Right renal pelvis (tissue), 4 donors: ENCODE measurements at places on chromosomes 2 and 18.

GRCh38 chr18:48829443-48830149 lies 121.2 kb downstream of the SMAD7 start:
- DNase-seq: no peak

- DNase-seq: no peak
Observed at GRCh38 chr18:64253222-64253621, 104.3 kb upstream of the LINC00305 start.

DNA sequence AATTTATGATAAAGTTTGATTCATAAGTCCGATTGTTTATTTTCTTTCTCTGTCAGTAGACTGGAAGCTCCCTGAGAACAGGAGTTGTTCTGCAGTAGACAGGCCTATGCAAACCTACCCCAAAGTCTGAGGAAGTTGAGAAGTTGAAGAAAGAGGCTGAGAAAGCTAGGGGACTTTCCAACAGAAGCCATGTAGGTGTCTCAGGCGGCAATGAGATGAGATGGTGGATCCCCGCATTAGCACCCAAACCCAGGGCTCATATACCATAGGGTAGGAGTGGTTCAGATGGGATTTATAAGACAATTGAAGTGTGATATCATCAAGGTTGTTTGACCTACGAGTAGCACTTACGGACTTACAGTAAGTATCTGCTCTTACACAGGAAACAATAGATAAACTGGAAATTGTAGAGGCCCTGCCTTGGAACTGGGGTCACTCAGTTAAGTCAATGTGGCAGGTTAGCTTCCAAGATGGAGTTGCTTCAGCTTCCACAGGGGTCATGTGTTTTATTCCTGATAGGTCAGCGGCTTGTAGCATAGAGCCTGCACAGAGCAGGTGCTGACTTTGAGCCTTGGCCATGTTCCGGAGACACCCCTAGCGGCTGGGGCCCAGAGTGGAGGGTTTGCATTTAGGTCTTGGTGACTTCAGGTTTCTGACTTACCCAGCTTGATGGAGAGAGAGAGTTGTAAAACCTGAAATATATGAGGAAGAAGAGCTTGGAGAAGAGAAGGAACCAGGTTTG lies 2.3 kb upstream of the PSD4 start:
- no peak for DNase-seq

DNA sequence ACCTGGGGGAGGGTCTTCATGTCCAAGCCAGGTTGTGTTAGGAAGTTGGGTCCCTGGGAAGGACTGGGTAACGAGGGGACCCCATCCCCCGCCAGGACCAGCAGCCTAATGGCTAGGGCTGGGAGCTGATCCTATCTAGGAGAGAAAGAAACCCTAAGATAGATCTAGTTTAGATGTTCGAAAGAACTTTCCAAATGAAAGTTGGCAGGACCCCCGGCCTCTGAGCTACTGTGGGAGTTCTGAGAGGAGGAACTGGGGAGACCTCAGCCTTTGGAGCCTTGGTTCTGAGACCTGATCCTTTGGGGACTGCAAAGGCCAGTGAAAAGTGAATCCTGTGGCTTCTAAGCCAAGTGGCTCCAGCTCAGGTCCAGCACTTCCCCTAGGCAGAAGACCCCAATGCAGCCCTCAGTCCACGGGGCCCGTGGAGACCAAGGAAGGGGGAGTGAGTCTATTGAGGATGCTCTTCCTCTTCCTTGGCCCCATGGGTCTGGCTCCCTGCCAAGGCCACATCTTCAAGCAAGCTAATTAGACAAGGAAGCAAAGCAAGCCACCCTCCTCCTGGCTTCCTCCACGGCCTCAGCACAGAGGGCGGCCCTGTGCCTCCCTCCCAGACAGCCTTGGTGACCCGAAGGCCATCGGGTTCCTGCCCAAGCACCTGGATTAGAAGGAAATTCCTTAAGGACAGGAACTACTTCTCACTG lies 23.5 kb downstream of the CCT7 start:
- no peak for DNase-seq

GRCh38 chr2:66472225-66472843 lies 37.4 kb downstream of the MEIS1 start:
- no peak for DNase-seq

DNA sequence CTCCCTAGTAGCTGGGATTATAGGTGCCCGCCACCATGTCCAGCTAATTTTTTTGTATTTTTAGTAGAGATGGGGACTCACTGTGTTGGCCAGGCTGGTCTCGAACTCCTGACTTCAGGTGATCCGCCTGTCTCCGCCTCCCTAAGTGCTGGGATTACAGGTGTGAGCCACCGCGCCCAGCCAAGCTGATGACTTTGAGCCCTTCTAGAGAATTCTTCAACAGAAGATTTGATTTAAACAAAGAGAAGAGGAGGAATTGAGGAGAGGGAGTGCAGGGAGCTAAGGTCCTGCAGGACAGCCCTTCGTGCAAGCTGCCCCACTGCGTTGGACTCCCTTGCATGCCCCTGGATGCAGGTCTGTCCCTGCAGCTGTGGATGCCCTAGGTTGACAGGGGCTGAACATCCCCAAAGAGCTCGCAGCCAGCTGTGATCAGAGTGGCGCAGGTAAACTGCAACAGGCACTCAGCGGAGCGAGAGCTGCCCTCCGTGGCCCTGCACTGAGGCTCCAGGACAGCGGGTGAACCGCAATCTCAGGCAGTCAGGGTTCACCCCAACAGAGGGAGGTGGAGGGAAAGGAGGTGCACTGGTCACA lies 13.7 kb downstream of the ADRA2B start:
- DNase-seq: no peak

GRCh38 chr2:158965107-158965506 lies 3.3 kb upstream of the TANC1 start:
- no peak for DNase-seq

DNA sequence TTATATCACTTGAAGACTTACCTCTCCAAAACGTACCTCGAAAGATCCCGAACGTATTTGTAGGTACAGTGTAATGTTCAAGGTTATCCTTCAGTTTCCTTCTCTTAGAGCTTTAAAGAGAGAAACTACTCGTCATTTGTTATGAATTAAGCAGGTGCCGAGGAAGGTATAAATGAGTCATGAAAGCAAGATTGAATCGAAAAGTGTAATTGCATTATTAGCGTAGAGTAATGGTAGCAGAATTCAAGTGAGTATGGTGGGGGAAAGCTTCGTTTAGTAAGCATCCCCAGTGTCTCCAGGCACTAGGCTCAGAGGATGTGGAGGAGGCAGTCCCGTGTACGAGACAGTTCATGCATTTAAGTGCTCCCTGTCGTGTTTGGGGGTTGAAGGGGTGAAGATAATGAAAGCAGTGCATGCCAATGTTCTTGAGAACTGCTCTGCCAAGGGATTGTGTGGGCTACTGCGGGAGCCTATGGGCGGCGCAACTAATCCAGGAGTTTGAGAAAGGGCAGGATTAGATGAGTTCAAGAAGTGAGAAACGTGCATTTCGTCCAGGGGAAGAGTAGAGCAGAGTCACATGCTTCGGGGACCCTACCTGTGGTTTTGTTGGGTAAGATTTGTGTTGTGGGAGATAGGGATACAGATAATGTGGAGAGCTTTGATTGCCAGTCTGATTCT lies 858 bp downstream of the POLR1B start:
- DNase-seq: no peak

DNA sequence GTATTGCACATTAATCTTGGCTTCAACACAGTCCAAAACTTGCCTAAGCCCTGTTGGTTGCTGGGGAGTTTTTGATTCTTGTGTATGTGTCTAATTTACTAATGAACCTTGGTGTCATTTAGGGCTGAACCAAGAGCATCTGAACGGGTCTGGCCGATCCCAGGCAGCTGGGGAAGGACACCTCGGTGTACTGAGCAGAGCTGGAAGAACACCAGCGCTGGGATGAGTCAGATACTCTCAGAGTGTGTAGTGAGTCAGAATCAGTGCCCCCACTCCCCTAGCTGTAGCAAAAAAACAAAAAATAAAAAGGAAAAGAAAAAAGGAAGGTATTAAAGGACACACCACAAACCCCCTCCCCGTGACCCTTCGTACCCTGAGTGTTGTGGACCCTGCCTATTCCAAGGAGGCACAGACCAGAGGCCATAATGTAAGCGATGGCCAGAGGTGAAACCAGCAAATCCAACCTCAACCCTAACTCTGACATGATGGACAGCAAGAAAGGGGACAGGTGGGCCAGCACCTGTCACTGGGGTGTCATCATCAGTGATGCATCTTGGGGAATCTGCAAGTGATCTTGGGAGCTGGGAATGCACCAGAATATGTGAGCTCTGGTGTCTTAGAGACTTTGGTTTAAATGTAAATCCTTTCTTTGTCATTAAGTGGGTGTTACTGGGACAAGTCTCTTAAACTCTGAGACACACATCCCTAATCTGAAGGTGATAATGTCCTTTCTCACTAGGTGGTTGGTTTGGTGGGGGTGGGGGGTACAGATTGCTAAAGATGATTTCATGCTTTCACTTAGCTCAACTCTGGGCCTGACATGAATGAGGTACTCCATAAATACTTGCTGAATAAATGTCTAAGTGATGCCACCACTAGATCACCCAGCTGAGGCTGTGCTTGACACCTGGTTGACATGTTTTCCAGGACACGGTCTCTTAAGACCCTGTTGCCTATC lies 34.2 kb upstream of the NCOA1 start:
- no peak for DNase-seq

DNA sequence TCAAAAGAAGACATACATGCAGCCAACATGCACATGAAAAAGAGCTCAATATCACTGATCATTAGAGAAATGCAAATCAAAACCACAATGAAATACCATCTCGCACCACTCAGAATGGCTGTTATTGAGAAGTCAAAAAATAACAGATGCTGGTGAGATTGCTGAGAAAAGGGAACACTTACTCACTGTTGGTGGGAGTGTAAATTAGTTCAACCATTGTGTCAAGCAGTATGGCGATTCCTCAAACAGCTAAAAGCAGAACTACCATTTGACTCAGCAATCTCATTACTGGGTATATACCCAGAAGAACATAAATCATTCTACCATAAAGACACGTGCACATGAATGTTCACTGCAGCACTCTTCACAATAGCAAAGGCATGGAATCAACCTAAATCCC lies 95.5 kb upstream of the XIRP2 start:
- DNase-seq: no peak

- DNase-seq: no peak
Observed at GRCh38 chr2:159163930-159164329, 122.6 kb downstream of the WDSUB1 start.
